ENCODE measurements at places on chromosomes 2 and 18.

GRCh38 chr18:58552057-58552461 lies 76.8 kb downstream of the ALPK2 start:
- DNase-seq: no peak

- peak; percentile 16 for DNase-seq
These were observed 1.7 kb downstream of the TMBIM1 start for GRCh38 chr2:218290316-218291261.

DNA sequence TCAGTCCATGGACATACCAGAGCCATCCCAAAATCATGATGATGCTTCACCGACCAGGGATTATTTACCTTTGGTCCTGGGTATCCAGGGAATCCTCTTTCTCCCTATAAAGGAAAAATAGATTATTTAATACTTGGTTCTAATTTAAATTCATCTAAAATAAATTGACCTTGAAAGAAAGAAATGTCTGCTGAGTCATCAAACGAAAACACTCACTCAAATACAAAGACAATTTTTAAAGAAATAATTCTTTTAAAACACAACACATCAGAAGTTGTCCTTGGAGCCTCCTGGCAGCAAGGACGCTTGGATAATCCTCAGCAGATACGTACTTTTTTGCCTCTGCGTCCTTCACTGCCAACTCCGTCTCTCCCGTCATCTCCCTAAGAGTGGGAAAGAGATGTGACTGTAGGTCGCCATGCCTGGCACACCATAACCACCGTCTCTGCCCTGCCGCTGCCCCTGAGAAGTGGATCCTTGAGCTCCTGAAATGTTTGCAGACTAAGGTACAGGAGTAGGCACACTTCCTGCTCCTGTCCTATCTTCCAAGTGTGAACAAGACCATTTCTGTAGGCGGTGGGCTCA lies 65.6 kb downstream of the COL6A3 start:
- no peak for DNase-seq

DNA sequence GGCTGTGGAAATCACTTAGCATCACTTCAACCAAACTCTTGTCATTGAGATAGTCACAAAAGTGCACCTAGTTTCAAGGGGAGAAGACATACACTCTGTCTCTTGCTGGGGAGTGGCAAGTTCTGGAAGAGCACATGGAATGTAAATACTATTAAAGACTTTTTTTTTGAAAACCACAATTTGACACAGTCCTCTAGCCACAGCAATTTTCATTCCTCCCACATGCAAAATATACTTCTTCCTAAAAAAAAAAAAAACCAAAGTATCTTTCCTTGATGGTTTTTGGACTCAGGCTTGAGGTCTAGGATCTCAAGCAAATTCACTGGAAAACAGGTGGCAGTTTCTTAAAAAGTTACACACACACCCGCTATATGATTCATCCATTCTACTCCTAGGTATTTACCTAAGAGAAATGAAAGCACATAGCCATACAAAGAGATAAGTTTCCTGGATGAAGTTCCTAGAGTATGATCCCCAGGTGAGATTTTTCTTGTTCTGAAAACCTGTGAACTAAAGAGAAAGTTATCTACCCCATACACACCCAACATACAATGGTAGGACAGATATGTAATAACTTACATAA lies 295.8 kb downstream of the SP3 start:
- DNase-seq: no peak

- no peak for DNase-seq
These were observed 17.5 kb downstream of the CYRIA start for GRCh38 chr2:16647992-16648617.

DNA sequence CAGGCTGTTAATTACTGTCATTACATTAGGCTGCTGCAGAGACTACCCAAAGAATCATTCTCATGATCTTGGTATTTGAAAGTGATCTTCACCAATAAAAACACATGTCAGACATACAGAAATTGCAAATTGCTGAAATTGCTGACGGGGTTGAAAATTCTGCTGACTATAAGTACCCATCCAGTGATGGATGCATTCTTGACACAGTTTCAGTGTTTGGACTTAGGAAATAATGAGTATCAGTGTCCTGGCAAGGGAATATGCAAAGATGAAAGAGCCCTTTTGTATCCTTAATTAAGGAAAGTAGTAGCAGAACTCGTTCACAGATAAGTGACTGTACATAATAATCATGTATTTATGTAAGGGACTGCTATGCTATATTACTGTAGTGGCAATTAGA lies 221.1 kb upstream of the ATP5MC3 start:
- DNase-seq: no peak

DNA sequence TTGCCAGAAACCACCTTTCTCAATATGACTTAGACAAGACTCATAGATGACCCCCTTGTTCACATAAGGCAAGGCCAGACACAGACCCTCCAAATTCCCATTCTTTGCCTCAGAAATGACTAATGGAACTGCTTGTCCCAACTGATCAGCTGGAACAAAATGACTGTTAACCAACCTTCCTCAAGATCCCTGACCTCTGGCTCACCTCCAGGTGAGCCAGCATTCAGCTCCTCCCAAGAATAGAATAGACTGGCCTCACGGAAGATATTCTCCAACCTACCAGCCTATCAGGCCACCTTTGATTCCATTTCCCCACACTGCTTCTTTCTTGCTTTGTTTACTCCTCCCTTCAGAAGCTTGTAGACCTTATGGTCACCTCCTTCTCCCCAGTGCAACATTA lies 195.7 kb upstream of the VWC2L start:
- no peak for DNase-seq

GRCh38 chr2:42961385-42961811 lies 169.0 kb upstream of the HAAO start:
- DNase-seq: no peak

GRCh38 chr18:49608366-49609255 lies 46.8 kb downstream of the LIPG start:
- DNase-seq: no peak

DNA sequence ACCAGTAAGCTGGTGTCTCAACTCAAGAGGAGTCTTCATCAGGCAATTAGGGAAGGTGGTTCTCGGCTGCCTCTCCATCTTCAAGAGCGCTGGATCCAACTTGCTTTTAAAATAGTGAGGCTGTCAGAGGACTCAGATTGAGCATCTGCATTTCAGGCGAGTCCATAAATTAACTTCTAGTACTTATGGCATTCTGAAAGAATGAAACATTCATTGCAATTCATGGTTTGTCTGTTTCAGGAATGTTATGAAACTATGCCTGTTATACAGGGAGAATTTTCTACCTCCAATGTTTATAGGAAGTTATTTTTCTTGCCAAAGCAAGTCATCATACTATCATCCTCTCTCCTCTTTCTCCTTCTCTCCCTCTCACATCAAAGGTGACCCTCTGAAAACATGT lies 883.2 kb downstream of the SLC4A3 start:
- no peak for DNase-seq

DNA sequence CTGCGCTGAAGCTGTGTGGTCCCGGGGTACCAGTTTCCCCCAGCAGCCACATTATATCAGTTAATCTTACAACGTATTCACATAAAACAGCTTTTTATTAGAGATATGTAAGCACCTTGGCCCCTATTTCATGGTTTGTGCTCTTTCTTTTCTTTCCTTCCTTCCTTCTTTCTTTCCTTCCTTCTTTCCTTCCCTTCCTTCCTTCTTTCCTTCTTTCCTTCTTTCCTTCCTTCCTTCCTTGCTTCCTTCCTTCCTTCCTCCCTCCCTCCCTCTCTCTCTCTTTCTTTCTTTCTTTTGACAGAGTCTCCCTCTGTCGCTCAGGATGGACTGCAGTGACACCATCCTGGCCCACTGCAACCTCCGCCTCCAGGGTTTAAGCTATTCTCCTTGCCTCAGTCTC lies 3.7 kb upstream of the METAP1D start:
- DNase-seq: no peak

GRCh38 chr2:55011831-55012671 lies 38.2 kb downstream of the RTN4 start:
- no peak for DNase-seq

- peak; percentile 84 for DNase-seq
These were observed 449.1 kb downstream of the PIK3C3 start for GRCh38 chr18:42404151-42404550.

- DNase-seq: no peak
These were observed 105.1 kb upstream of the TTC27 start for GRCh38 chr2:32522770-32523169.

DNA sequence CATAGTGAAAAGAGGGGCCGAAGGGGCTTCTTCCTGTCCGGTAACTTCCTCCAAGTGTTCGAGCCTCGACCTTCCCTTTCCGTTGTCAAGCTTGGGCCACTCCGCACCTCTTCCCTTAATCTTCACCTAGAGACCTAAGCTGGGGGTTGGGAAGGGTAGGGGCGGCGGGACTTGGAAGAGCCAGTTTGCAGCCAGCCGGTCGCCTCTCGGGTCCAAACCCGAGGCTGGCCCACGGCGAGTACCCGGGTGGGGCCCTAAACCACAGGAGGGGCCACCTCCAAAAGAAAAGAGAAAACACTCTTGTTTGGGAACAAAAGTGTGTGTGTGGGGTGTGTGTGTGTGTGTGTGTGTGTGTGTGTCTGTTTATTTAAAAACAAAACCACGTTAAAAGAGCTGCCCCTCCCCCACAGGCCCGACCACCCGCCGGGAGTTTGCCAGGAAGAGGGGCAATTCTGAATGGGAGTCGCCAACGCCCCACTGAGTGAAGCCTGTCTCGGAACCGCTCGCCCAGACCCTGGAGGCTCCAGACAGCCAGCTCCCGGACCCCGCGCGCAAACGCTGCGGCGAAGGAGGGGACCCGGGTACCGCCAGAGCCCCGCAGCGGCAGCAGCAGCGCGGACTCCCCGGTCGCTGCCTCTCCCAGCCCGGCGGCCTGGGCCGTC lies 488 bp upstream of the RHOB start:
- no peak for DNase-seq

- DNase-seq: no peak
These were observed 56.4 kb upstream of the CYTIP start for GRCh38 chr2:157500334-157500733.

- no peak for DNase-seq
These were observed 170.3 kb upstream of the HNRNPA3 start for GRCh38 chr2:177042311-177042710.
